Pons (tissue), 1 donor: ENCODE measurements at places on chromosomes 2 and 18.

- DNase-seq: no peak
These were observed 33.6 kb downstream of the KIDINS220 start for GRCh38 chr2:8803658-8804379.

GRCh38 chr18:33745871-33746545, 168.0 kb downstream of the ASXL3 start:
- peak; percentile 53 for DNase-seq

DNA sequence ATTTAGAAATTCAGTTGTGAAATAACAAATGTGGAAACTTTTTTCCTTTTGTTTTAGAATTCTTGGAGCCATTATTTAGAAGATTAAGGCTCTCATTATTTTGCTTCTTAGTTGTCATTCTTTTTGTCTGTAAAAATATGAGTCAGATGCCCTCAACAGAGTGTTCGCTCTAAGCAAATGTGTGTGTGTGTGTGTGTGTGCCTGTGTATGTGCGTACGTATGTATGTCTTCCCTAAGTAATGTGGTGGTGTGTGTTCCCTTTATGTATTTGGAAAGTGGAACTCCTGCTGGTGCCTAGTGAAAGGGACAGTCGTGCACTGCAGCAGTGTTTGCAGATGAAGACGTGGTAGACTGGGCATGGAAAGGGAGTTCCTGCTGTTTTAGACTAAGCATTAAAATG, 27.5 kb downstream of the ZNF407 start:
- DNase-seq: no peak

GRCh38 chr18:12748671-12749070, 45.8 kb downstream of the PSMG2 start:
- DNase-seq: no peak

GRCh38 chr2:56918790-56919189, 735.0 kb downstream of the CCDC85A start:
- DNase-seq: no peak
